Activated CD8-positive, alpha-beta memory T cell treated with anti-CD3 and anti-CD28 coated beads for 4 hours (primary cell): ENCODE measurements at places on chromosomes 13 and 19.

DNA sequence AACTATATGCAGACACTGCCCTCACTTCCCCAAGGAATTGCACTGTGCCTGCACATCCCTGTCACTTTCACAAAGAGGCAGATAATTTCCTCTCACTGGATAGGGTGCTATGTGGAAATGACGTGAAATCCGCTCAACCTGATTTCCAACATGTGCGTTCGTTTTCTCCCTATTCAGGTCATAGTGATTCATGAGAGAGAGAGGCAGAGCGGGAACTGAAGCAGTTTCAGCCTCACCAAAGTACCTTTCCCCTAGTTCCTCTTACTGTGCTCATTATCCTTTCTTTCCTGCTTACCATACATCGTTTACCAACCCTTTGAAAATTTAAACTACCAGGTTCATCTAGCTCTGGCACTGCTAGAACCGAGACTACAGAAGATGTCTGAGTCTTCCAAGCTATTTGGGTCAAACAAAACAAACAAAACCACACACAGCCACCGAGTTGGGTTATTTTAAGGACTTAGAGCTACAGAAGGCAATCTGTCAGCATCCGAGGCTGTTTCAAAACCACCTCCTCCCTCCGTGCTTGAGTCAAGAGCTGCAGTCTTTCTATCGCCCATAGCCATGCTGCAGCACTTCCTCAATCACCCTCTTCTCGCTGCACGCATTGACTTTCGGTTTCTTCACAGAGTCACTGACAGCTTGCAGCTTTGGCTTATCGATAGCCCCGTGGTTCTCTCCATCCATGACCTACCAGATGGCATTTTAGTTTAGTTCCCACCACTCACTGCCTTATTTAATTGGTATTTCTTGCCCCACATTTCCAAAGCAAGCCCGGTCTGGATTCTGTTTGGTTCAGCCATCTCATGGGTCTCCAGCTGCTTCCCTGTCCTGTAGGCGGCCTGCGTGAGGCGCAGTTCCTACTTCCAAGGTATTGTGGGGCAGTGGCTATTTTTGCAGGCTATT lies 1395.8 kb downstream of the EFNB2 start:
- peak; percentile 30 for DNase-seq

DNA sequence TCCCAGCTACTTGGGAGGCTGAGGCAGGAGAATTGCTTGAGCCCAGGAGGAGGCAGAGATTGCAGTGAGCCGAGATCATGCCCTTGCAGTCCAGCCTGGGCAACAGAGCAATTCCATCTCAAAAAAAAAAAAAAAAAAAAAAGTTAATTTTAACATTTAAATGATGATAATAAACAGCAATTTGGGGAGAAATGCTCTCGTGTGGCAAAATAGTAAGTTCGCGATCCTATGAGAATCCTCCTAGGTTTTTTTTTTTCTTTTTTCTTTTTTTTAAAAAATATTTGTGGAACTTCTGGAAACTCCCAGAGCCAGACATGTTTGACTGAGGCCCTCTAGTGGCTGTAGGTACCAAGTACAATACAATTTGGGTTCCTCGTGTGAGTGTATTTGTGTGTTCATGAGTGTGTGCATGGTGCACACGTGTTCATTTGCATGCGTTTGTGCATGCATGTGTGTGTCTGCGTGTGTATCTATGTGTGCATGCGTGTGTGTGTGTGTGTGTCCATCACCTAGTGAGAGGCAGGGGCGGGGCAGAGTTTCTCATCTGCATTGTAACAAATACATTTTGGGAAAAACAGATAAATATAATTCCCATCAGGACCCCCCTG lies 31.2 kb downstream of the TMPRSS9 start:
- no peak for DNase-seq

GRCh38 chr19:44696939-44697669 lies 1.8 kb upstream of the CEACAM16 start:
- no peak for DNase-seq

DNA sequence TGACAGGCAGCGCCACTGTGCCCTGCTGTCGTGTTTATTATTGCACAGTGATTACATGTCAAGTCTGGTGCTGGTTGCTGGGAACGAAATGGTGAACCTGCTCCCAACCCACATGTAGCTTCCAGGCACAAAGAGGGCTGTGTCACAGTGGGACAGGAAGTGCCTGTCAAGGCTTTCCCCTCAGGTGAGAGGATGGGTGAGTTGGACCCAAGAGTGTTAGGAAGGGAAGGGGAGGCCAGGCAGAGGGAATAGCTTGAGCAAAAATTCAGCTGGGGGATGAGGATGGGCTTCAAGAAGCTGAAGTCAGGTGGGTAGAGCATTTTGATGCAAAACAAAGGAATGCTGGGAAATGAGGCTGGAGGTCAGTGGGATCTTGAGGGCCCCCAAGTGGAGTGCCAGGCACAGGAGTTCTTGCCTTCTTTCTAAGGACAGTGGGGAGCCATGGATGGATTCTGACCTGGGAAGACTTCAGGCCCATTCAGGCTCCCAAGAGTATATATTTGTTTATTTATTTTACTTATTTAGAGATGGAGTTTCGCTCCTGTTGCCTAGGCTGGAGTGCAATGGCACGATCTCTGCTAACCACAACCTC lies 8.5 kb upstream of the QTRT1 start:
- DNase-seq, result no peak

DNA sequence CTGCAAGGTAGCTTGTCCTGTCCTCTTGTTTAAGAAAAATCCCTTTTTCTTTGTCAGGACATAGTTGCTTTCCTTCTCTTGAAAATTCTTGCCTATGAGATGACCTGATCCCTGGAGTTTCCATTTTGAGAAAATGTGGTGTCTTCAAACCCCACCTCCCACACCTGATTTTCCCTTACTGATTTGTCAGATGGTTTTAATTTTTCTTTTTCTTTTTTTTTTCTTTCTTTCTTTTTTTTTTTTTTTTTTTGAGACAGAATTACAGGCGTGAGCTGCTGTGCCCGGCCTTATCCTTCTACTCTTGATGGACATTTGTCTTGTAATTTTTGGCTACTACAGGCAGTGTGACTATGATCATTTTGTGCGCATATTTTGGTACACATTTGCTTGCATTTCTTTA lies 1.2 kb downstream of the ZNF345 start:
- DNase-seq, result no peak

- no peak for DNase-seq
These were observed 871 bp upstream of the ZNF583 start for GRCh38 chr19:56403261-56403660.

GRCh38 chr13:31167490-31167889 lies 5.8 kb upstream of the HSPH1 start:
- no peak for DNase-seq
